ENCODE measurements at places on chromosomes 5 and 9.
A peak's percentile ranks its signal among the peaks of the same experiment; 100 is the strongest.

- DNase-seq = no peak
These were observed 32.5 kb downstream of the ANXA1 start for GRCh38 chr9:73183917-73184861.

DNA sequence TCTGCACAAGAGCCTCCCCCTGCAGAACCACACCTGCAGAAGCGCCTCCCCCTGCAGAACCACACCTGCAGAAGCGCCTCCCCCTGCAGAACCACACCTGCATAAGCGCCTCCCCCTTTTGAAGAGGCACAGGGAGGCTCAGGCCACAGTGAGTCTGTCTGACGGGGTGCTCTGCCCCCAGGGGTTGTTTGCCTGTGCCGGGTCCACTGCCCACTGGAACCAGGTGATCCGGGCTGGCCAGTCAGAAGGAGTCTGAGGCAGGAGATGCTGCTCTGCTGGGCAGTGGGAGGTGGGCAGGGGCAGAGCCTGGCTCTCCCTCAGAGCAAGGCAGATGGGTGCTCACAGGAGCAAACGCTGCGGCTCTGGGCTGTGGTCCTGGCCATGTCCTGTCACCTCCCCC lies 60.8 kb upstream of the RNU6ATAC start:
- no peak for DNase-seq

- no peak for DNase-seq
These were observed 17.9 kb downstream of the CCDC171 start for GRCh38 chr9:15570769-15571168.

- DNase-seq = no peak
These were observed 136.5 kb upstream of the ABCA1 start for GRCh38 chr9:105064248-105065097.

DNA sequence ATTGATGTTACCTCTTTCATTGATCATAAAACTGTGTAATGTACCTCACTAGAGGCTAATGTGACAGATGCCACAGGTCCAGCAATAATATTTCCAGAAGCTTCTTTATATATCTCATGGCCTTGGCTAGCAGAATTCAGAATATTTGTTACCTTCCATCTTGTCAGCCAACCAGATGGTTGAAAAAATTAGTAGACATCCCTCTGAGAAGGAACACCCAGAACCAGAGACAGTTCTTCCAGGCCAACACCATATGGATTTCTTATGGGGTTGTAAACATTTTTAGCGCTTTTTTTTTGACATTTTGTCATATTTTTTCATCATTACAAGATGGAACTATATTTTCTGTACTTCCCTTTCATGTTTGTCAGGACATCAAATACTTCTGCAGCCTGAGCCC lies 278.7 kb upstream of the KLF9 start:
- no peak for DNase-seq

DNA sequence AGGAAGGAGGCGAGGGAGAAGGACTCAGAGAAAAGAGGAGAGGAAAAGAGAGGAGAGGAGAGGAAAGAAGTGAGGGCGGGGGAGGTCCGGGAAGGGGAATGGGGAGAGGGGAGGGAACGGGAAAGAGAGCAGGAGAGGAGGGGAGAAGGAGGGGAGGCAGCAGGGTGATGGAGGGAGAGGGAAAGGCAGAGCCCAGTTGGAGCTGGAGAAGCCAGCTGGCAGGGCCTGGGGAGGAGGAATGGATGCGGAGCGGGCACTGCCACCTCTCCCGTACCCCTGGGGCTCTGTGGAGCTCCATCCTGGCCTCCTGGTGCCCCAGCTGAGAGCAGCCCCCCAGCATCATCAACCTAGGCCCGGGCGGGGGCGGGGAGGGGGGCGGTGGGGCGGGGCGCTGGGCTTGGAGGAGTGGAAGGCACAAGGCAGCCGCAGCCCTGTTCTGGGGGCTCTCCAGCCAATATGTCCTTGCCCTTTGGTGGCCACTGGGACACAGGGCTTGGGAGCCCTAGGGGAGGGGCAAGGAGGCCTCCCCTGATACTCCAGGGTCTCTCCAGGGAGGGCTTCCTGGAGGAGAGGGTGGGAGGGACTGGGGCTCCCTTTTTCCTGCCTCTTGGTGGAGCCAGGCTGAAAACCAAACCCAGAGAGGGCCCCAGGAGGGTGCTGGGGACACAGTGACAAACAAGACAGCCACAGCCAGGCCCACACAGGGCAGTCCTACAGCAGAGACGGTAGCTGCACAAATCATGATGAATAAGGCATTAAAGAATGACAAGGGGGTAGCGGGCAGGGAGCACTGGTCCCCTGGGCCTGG lies 123.7 kb downstream of the C9orf50 start:
- no peak for DNase-seq

DNA sequence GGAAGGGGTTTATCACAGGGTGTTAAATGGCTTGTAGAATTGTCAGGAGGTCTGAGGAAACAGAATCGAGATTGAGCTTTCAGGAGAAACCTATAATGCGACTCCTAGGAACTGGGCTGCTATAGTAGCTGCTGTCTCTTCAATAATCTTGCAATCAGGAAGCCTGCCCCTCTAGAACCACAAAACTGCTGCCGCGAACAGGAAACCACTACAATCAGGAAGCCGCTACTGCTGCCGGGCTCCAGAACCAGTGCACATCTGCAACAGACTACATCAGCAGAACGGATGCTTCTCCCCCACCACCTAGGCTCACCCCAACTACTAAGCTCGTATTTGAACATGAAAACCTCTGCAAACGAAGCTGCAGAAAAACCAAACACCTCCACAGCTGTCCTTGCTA lies 31.6 kb downstream of the TNFSF8 start:
- peak; percentile 43 for DNase-seq

DNA sequence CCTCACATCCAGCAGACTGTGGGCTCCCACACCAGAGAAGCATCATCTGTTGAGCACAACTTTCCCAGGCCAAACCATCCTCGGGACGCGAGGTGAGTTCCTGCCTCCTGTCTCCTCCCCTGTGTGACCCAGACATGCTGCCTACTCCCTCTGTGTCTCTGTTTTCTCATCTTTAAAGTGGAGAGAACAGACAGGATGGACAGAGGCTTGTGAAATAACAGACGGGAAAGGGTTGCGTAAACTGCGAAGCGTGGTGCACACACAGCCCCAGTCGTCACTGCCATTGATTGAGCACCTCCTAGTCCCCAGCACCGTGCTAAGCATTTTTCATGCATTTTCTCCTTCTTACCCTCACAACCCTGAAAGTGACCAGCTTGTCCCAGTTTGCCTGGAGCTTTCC lies 52.1 kb upstream of the LMX1B start:
- DNase-seq = no peak

- DNase-seq = no peak
These were observed 9.2 kb downstream of the ZBTB5 start for GRCh38 chr9:37455884-37456647.

DNA sequence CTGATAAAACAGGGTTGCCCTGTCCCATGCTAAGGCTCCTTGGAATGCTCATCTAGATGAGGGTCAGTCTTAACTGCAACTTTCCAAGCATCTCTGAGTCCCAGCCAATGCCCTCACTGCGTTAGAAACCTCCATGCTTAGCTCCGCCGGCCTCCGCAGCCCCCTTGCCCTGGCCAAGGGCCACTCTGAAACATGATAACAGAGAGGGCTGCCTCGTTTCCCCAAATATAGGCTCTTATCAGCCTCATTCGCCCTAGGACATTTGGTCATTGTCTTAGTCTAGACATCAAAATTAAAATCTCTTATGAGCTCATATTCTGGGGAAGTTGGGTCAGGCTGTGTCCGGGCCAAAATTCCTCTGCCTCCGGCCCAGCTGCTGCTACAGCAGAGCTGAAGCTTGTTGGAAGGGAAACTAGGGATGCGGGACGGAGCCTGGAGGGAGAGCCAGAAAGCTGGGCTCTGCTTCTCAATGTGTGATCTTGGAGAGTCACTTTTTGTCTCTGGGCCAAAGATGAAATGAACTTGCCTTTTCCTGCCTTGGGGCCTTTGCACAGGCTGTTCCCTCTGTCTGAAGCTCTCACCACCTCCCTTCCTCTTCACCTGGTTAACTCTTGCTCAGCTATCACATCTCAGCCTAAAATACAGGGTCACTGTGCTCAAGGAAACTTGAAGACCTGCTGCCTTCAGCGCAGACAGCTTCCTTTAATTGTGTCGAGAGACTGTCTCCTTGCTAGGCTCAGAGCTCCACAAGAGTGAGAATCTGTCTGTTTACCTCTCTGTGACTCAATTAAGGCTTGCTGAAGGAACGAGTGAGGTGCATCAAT lies 191.3 kb downstream of the RGS3 start:
- DNase-seq = no peak

DNA sequence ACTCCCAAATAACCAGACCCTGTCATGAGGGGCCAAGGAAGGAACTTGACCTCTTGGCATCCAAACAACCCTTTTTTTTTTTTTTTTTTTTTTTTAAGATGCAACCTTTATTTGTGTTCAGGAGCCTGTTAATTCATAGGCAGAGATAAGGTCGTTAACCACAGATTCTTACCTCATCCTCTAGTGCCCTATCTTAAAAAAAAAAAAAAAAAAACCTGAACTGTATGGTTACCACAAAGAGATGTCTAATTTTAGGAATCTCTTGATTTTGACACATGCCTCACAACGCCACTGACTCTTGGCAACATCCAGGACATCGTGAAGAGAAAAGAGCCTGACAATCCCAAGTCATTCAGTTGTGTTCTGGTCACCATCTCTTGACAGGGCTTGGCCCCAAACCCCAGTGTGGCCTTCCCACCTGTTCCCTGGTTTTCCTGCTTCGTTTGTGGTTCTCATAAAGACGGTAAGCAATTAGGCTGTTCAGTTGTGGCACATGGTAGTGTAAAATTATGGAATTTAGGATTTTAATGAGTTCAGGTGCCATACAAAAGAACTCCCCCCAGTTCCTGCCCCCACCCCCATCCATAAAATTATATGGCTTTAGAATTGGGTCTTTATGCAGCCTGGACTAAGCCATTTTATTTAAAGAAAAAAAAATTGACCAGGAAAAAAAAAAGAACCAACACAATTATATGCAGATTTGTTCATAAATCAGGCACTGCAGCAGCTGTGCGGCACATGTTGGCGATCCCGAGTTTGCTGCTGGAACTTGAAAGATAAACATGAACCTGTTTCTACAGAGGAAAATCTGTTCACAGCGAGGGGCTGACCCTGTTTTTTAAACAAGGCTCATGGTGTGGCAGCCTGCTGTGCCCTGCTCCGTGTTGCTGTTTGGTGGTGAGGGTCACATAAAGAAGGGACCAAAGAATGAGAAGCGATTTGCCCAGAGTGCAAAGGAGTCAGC lies 267.8 kb upstream of the CLINT1 start:
- DNase-seq = no peak

- no peak for DNase-seq
These were observed 24.5 kb upstream of the UBE2QL1 start for GRCh38 chr5:6424110-6424659.

DNA sequence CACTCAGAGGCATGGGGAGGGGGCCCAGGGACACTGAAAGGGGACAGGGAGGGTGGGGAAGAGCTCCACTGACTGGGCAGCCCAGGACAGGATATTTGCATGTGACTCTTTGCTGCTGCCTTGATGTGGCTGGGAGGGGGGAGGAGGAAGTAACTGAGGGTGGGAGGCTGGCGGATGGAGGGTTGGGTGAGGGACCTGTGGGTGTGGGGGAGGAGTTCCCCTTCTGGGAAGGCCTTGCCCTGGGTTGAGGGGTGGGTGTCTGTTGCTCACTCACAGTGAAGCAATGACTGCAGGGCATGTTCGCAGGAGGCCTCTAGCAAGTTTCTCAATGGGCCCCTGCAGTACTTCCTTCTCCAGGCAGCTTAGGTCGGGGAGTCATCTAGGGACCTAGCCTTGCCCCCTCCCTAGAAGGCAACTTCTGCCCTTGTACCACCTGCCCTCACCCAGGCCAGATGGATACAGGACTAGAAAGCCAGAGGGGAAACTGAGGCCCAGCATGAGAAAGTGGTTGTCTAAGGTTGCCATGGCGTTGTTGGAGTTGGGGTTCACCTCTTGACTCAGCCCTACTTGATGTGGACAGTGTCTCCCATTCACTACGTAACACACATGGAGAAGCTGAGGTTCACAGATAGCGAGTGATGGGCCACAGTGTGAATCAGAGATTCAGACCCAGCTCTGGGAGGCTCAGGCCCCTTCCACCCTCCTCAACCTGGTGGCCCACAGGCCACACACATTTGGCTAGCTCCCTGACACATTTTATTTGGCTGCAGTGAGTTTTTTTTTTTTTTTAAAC lies 3.0 kb downstream of the GRK6 start:
- DNase-seq = peak; percentile 79

DNA sequence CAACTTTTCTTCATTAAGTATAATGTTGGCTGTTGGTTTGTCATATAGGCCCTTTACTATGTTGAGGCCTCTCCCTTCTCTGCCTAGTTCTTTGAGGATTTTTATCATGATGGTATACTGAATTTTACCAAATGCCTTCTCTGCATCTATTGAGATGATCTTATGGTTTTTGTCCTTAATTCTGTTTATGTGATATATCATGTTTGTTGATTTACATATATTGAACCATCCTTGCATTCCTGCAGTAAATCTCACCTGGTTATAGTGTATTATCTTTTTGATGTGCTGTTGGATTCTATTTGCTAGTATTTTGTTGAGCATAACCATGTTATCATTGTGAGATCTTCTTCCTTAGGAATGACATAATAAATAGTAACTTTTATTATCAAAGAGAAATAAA lies 362.9 kb downstream of the CCDC171 start:
- no peak for DNase-seq

GRCh38 chr5:36395260-36395659 lies 93.6 kb upstream of the RANBP3L start:
- DNase-seq = no peak

DNA sequence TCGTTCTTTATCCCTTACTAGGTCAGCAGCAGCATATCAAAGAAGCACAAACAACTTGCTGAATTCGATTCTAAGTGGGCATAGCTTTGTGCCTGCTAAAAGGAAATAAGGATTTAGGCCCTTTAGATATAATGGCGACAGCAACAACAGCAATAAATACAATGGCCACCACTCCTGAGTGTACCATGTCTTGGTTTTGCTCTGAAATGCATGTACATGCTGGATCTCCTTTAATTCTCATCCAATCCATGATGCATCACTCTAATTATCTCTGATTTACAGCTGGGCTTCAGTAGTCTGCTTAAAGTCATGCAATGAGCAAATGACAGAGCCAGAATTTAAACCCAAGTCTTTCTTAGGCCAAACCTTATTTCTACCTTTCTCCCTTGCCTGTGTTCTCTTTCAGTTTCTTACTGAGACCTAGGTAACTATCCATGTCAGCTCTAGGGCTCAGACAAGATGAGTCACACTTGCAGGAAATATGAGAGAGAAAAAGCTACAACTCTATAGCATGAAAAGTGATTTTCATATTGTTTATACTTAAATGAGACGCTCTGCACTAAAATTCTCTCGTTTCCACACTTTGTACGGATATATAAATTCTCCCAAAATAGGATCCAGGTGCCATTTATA lies 111.8 kb downstream of the HMHB1 start:
- DNase-seq = no peak

All from T-helper 17 cell (primary cell).